ENCODE measurements at places on chromosomes 6 and 20. TPM values are rescaled to one million over a fixed set of nuclear protein-coding genes. Genes with fewer than 3 reads are reported as not detected.
A peak's percentile ranks its signal among the peaks of the same experiment; 100 is the strongest.

- DNase-seq, result peak; percentile 84
Observed at GRCh38 chr20:51469578-51470498, 72.7 kb downstream of the NFATC2 start.

- DNase-seq, result no peak
Observed at GRCh38 chr6:166657531-166657930, 30.5 kb upstream of the RPS6KA2 start.

GRCh38 chr6:143575901-143576426 is 64.4 kb upstream of the FUCA2 start:
- no peak for DNase-seq

DNA sequence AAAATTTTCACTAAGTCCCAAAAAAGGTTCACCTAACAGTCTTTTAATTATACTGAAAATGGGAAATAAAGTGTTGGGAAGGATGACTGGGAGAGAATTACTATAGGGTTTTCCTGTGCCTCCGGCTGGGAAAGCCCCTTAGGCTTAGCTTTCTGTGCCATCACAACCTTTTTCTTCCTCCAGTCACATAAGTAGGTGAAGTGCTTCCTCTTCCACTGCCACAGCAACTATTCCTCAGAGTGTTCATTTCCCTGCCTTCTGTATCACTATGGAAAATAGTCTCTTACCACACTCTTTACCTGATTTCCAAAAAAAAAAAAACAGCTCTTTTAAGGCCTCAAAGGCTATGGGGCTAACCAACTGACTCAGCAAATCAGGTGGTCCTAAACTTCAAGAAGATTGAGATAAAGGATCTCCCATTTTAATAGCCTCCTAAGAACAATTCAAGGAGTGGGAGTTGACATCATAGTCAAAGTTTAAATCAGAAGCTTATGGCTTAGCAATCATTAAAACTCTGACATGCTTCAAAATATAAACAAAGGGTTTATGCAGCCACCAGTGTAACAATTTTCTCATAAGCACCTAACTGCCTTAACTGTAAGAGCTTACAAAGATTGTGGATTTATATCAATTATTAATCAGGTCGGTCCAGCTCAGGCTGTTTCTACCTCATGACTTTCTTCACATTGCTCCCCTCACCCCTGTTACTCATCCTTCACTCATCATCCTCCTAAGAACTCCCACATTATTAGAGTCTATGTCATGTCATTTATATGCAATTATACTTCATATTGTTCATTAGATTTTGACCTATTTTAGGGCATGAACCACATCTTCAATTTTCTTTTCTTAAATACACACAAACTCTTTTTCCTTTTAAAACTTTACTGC is 95.3 kb downstream of the RNGTT start:
- no peak for DNase-seq

The SMPDL3A gene
- 1.2 TPM for total RNA-seq
